ENCODE measurements at places on chromosomes 3 and 15. TPM values are rescaled to one million over a fixed set of nuclear protein-coding genes. Genes with fewer than 3 reads are reported as not detected.

Gene ADGRG7
- total RNA-seq = 0.35 TPM

Gene ELL3
- 11.6 TPM for total RNA-seq

Gene WDR53
- 7.4 TPM for total RNA-seq

Gene SLC22A14
- total RNA-seq = not detected

Gene SPTBN5
- 0.35 TPM for total RNA-seq

Gene C3orf49
- total RNA-seq = not detected

Gene CELF6
- not detected for total RNA-seq

Gene ALPK3
- total RNA-seq = 79.8 TPM

Gene MOBP
- not detected for total RNA-seq

Gene CSPG5
- 0.40 TPM for total RNA-seq

Gene STAC
- 22.1 TPM for total RNA-seq

Gene FSIP1
- total RNA-seq = 0.69 TPM

Gene SACM1L
- 29.5 TPM for total RNA-seq

All from renal cortical epithelial cell (primary cell).